ENCODE measurements at places on chromosomes 1 and 21. TPM values are rescaled to one million over a fixed set of nuclear protein-coding genes. Genes with fewer than 3 reads are reported as not detected.

Gene SLC35D1
- total RNA-seq, result 13.6 TPM

Gene PPIAL4G
- 0.31 TPM for total RNA-seq

Gene OLFML3
- 22.5 TPM for total RNA-seq

Gene OR2M3
- 0.16 TPM for total RNA-seq
